Hippocampal formation (tissue), 2 donors: ENCODE measurements at places on chromosomes 4 and X.

GRCh38 chr4:2334826-2335728 lies 73.2 kb upstream of the MXD4 start:
- DNase-seq = no peak

DNA sequence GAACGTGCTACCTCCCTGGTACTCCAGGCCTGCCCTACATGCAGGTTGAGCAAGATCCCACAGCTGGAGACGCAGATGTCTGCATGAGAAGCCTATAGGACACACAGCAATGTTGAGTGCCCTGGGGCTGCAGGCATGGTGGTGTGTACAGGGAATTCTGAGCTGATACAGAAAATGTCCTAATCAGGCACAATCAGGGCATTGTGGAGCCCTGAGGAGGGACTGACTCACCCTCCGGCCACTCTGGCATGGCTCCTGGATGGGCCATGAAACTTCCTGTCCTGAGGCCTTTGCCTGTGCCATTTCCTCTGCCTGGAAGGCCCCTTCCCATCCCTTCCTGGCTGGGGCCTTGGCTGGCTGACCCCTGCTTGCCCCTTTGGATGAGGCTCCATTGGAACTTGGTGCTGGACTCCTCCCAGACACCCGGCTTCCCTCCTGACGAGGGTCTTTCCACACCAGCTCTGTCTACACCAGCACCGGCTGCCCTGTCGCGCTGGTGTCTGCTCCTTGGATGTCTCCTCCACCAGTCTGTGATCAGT lies 16.7 kb upstream of the AFAP1 start:
- DNase-seq = peak; percentile 31

GRCh38 chr4:151004222-151004621 lies 10.9 kb downstream of the LRBA start:
- DNase-seq = no peak

- no peak for DNase-seq
These were observed 76.8 kb downstream of the PPP2R2C start for GRCh38 chr4:6395466-6396228.

GRCh38 chr4:149980121-149980682 lies 98.0 kb upstream of the DCLK2 start:
- no peak for DNase-seq

- DNase-seq = no peak
These were observed 7.5 kb upstream of the ACSL1 start for GRCh38 chr4:184833046-184833838.

DNA sequence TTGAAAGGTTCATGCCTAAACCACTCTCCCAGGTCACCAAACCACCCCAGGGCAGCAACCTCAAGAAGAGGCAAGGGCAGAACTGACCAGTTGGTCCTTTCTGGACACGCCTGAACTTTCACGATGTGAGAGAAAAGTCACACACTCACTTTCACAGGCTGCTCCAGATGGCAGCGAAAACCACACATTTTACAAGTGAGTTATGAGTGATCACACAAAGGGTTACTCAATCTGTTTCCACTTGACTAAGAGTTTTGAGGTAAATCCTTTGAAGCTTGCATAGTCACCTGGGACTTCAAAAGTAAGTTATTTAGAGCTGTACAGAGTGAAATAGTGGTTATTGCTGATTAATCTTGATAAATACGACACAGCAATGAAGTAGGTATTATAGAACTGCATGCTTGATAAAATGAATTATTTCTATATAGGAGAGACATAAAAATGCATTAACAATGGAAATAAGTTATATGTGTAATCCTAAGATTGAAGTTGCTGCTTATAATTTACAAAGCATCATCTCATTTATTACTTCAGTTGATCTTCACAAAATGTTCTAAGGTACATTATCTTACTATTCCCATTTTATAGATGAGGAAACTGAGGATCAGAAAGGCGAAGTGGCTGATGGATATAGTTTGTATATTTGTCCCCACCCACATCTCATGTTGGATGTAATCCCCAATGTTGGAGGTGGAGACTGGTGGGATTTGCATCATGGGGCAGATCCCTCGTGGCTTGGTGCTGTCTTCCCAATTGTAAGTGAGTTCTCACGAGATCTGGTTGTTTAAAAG lies 103.0 kb upstream of the KLF3 start:
- DNase-seq = no peak

DNA sequence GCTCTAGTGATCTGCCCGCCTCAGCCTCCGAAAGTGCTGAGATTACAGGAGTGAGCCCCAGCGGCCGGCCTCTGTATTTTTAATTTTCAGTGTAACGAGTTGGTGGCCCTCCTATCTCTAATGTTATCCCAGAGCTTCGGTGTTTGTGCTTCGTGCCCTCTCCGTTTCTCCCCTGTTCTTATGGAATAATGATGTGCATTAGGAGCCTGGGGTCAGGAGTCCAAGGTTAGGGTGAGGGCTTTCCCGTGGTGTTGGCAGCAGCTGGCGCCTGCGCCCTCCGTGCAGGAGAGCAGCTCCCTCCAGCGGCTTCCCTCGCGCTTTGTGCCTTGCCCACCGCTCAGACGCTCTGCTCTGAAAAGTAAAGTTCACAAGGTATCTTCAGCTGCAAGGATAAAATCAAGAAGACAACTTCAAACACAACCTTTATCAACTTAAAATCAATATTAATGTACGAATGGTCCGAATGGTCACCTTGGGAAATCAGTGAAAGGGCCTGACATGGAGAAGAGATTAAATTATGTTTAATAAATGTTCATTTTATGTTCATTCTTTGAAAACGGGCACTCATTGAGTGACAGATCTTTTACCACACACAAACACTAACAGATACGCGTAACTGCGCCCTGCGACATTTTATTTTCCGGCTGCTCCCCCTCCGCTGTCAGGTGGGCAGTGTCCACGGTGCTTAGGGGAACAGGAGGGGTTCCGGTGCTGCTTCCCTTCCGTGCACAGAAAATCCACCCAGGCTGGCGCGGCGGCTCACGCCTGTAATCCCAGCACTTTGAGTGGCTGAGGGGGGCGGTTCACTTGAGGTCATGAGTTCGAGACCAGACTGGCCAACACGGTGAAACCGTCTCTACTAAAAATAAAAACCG lies 62.4 kb downstream of the TRAPPC11 start:
- DNase-seq = no peak

- DNase-seq = no peak
These were observed 132.4 kb downstream of the ENOX2 start for GRCh38 chrX:130770615-130771014.

DNA sequence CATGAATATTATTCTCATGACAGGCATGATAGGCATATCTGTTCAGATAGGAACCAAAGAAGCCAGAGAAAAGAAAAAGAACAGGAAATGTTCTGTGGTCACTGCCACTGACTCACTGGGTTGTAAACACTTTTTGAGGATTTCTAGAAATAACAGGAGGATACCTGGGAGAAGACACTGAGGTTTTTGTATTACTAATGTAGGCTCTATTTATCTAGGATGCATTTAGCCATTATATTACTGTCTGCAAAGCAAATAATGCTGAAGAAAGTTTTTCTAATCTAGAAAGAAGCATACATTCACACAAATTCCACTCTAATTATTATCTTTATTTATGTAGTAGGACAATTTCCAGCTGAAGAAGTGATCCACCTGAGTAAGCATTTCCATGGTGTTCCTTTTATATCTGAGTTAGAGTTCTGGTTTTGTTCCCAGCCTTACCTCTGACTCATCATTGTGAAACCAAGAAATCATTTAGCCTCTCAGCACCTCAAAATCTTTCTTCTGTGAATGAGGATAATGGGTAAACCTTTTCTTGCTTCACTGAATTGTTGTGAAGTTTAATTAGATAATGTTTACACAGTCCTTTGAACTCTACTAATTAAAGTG lies 40.2 kb upstream of the EPGN start:
- no peak for DNase-seq

DNA sequence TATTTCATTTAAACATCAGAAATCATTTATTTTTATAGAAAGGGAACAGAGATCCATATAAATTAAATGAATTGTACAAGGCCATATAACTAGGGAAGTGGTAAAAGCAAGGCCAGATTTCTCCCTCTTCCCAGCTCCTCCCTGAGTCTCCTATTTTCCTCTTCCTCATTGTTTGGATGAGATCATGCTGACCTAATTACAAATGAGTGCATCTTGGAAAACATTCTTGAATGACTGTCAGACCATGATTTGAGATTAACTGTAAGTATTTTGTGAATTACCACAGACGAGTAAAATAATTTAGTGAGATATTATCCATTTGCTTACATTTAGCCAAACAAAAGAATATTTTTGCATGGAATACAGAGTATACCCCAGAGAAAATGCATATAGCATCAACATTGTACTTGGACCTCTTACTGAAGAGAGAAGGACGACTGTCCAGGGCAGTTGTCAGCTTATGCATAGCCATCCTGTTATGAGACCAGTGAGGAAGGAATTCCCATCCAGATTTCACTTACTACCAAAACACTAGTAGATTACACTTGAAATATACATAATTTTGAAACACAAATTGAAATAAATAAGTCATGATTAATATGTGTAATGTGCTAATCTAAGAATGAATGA lies 47.3 kb downstream of the SLAIN2 start:
- no peak for DNase-seq

DNA sequence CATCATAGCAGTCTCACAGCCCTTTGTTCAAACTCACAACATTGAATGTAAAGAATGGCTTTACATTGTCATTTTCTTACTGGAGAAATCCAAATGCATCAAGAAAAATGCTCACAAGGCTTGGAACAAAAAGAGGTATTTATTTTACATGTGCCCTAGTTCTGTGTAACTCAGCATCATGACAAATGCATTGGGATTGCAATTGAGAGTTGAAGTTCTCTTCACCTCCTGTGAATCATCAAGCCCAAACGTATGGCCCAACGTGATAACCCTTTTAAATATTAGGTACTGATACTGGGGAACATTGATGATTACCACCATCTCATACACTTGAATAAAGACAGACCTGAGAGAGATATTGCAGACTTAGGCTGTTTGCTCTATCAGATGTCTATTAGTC lies 61.6 kb downstream of the GASK1B start:
- DNase-seq = no peak

DNA sequence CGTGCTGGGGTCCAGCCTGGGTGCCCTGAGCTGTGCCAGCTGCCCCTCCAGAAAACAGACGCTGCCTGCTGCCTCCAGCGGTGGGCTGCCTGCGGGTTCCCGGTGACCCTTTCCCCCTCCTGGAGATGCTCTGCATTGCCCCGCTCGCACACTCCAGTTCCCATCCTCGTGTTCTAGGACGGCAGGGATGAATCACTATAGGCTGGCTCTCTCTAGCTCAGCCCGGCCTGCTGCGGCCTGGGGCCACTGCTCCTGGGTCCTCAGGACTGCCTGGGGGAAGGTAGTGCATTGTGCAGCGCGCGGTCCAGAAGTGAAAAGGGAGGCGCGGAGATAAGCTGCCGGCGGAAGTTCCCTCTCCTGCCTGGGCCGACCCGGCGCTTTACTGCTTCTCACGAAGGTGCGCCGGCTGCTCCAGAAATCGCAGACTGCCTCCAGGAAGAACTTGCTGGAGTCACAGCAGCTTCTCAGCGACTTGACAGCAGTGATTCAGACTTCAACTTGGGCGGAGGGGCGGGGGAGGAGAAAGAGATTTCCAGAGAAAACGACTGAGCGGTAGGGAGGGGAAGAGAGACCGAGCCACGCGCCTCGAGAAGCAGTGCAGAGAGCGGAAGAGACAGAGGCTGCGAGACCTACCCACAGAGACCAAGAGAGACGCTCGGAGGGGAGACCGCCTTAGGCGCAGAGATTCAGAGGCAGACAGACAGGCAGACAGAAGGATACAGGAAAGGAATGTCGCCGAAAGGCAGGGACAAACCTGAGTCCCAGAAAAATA lies 6.7 kb upstream of the MSX1 start:
- no peak for DNase-seq

DNA sequence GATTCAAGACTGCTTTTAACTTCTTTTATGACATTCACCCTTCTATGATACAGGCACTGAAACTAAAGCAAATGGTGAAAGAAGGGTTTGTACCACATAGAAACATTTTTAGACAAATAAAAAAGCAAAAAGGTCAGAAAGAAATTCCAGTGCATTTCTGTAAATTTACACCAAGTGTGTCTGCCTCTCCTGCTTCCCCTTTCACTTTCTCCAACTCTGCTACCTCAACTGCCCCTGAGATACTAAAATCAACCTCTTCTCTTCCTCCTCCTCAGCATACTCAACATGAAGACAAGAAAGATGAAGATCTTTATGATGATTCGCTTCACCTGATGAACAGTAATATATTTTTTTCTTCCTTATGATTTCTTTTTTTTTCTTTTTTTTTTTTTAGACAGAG lies 187.9 kb downstream of the LRBA start:
- no peak for DNase-seq

DNA sequence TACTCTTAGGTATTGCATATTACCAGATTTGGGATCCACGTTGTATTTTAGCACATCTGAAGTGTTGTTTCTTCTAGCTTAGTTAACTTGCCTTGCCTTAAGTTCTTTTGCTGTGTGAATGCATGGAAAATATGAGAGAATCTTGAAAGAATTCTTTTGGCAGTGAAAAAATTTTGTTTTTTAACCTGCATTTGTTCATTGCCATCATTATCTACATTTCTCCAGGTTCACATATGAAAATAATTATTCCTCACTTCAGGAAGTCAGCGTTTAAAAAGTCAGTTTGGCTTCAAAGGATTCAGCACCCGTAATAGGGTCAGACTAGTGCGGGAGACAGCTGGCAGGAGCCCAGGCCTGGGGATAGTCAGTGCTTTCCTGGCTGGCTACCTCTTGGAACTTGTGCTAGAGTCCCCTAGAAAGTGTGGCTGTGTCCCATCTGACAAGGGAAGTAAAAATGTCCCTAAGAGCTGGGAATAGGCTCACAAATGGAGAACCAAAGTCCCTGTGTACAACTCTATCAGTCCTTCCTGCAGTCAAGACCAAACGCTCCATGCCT lies 251.9 kb upstream of the KLF3 start:
- DNase-seq = no peak

DNA sequence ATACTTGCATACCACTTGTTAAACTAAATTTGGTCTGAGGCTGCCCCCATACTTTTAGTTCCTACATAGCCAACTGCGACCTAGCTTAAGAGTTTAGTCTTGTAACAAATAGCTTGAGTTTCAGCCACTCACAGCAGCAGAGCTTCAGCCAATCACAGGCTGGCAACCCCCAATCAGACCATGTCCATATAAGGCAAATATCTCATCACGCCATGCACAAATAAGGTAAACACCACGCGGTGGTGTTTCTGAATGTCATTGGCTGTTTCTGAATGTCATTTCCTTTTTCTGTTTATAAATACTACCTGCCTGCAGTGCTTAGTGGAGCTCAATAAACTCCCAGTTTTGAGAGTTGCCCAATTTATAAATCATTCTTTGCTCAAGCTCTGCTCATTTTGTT lies 143.1 kb upstream of the MAD2L1 start:
- no peak for DNase-seq

DNA sequence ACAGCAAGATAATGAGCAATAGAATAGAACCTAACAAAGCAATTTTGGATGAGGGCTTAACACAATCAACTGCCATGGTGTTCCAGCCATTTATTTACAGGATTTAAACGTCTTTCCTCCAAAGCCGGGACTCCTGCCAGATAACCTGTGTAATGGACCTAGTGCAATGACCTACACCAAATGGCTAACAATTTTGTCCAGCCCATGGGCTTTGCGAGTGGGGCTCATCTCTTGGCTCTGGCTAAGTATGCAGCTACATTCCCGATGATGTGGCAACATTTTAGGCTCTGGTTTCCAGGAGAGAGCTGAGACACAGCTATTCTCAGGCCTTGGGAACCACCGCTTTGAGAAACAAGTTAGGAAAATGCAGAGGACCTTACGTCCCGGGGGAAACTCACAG lies 822.3 kb upstream of the FTHL17 start:
- no peak for DNase-seq

GRCh38 chr4:112840061-112840460 lies 203.1 kb downstream of the LARP7 start:
- DNase-seq = no peak
